Eye (tissue), 1 donor: ENCODE measurements at places on chromosomes 1 and 21.
A peak's percentile ranks its signal among the peaks of the same experiment; 100 is the strongest.

GRCh38 chr1:14606632-14607031 lies 8.1 kb downstream of the KAZN start:
- DNase-seq, result peak; percentile 38

- no peak for DNase-seq
These were observed 95.1 kb downstream of the JAK1 start for GRCh38 chr1:64871256-64871655.

DNA sequence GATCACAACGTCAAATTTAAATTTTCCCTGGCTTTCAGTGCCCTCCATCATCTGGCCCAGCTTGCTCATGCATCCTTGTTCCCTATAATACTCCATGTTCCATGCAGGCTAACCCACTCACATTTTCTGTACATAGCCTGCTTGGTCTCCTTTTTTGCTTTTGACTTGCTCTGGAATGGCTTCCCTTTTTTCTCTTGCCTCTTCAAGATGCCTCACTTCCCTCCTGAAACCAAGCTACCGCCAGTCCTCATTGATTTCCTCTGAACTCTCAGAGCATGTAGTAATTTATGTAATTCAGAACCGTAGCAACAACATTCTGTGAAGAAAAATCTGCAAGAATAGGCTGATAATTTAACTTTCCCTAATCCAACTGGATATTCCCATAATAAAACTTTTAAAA lies 10.3 kb downstream of the CAP1 start:
- no peak for DNase-seq

DNA sequence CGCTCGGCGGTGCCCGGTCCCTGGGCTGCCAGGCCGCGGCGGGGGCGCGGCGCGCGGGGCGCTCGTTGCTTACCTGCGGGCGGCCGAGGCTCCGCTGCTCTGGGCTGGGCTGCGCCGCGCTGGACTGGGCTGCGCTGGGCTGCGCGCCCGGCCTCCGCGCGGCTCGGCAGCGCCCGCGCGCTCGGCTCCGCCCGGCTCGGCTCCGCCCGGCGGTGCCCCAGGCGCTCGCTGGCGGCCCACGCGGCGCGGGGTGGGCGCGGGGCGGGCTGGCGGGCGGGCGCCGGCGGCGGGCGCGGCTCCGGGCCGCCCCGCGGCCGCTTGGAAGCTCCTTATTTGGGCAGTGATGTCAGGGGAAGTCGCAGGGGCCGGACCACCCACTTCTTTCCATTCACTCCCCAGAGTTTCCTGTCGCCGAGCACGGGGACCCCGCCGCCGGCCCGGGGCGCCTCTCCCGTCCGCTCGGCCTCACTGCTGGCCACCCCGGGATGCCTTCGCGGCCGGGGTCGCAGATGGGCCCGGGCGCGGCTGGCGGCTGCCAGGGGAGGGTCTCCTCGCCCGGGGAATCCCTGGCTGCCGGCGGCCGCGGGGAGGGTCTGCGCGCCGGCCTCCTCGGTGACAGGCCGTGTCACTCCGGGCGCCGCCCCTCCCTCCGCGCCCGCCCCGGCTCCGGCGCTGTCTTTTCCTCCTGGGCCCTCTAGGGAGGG lies 177.7 kb upstream of the EDN2 start:
- peak; percentile 77 for DNase-seq

GRCh38 chr1:178472531-178472930 lies 24.2 kb downstream of the CLEC20A start:
- DNase-seq, result no peak

GRCh38 chr1:191536791-191537429 lies 621.4 kb upstream of the RGS18 start:
- no peak for DNase-seq

- no peak for DNase-seq
These were observed 41.7 kb downstream of the GABPA start for GRCh38 chr21:25776440-25776839.

DNA sequence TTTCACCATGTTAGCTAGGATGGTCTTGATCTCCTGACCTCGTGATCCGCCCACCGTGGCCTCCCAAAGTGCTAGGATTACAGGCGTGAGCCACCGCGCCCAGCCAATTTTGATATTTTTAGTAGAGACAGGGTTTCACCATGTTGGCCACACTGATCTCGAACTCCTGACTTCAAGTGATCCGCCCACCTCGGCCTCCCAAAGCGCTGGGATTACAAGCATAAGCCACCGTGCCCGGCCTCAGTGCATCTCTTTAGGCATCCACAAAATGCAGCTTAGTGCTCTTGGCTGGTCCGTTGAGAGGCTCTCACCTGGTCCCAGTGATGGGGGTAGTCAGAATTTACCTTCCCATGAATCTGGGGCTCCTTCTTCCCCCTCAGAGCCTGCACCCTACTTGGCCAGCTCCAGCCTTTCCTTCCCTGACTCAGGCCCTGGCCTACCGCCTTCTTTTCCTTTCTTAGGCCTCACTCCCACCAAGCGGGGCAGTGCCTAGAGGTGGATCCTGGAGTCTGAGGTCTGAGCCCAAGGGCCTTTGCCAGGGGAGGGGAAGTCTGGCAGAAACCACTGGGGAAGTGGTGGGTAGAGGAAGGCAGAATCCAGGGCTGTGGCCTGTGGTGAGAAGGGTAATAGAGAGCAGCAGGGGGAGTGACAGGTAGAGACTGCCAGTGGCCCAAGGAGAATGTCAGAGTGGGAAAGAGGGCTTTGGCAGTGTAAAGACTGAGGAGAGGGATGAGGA lies 3.7 kb downstream of the LENEP start:
- no peak for DNase-seq

GRCh38 chr1:96365076-96365475 lies 356.5 kb upstream of the PTBP2 start:
- peak; percentile 32 for DNase-seq

GRCh38 chr1:63042278-63042677 lies 258.3 kb downstream of the ATG4C start:
- peak; percentile 23 for DNase-seq

GRCh38 chr1:234956821-234957329 lies 171.8 kb downstream of the TOMM20 start:
- DNase-seq, result peak; percentile 70

DNA sequence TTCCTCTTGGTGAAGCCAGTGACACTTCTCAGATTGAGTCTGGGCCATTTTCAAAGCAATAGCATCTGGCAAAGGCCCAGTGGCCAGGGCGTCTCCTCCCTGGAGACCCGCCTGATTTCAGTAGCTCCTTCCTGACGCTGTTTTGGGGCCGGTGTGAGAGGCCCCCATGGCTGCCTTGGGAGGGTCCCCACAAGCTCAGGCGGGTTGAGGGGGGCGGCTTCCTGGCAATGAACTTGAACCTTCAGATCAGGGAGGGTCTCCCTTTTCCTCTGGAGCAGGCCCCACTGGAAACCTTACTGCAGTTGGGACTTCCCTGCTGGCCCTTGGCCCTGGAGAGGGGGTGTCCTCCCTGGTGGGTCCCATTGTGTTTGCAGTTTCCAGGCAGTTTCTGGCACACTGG lies 121.2 kb downstream of the CRYAA start:
- no peak for DNase-seq

GRCh38 chr1:9371391-9371935 lies 78.8 kb downstream of the SPSB1 start:
- DNase-seq, result peak; percentile 95

GRCh38 chr1:111720274-111720976 lies 18.8 kb downstream of the INKA2 start:
- DNase-seq, result no peak

DNA sequence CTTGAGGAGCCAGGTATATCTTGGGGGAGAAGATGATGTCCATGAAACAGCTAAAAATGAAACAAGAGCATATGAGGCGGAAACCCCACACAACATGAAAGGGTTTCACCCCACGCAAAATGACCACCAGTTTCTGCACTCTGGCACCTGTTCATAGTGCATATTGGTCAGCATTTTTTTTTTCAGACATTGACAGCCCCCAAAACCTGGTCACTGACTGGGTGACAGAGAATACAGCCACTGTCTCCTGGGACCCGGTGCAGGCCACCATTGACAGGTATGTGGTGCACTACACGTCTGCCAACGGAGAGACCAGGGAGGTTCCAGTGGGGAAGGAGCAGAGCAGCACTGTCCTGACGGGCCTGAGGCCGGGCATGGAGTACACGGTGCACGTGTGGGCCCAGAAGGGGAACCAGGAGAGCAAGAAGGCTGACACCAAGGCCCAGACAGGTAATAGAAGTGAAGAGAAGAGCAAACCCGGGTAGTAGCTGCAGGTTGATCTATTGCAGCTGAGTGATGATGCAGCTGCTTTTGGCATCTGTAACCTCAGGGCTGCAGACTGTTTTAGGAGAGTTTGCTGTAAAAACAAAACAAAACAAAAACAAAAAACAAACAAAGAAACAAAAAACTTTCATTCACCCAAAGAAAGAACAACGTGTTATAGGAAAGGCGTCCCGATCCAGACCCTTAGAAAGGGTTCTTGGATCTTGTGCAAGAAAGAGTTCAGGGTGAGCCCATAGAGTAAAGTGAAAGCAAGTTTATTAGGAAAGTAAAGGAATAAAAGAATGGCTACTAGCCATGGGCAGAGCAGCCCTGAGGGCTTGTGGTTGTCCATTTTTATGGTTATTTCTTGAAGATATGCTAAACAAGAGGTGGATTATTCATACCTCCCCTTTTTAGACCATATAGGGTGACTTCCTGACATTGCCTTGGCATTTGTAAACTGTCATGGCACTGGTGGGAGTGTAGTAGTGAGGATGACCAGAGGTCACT lies 51.0 kb downstream of the TNN start:
- no peak for DNase-seq

- DNase-seq, result no peak
These were observed 1.6 kb downstream of the ADAM15 start for GRCh38 chr1:155052439-155053395.

DNA sequence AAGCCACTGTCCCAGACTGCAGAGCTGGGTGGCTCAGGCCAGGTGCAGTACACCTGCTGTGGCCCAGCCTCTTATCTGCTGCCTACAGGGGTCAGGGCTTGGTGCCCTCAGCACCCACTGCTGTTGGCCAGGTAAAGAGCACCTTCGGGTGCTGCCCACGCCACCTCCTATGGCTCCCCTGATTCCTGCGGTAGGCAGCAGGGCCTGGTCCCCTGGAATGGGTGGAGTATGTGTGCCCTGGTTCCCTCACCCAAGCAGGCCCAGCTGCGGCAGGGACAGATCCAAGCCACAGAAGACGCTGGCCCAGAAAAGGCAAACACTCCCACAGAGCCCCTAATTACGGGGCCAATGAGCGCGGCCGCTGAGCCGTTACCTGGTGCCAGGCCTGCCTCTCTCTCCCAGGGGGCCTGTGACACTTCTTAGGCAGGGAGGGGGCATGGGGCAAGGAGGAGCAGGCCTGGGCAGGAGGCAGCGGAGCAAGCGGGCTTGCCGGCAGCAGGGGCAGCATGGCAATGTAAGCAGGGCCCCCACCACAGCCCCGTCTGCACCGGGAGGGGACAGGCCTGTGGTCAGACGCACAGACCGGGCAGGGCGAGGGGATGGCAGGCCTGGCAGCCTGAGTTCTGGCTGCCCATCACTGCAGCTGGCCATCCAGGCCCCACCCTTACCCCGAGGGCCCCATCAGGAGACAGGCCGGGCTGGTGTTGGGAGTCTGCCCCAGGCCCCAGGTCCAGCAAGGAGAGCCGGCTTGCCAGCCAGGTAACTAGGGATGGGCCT lies 19.0 kb downstream of the ESPN start:
- no peak for DNase-seq

DNA sequence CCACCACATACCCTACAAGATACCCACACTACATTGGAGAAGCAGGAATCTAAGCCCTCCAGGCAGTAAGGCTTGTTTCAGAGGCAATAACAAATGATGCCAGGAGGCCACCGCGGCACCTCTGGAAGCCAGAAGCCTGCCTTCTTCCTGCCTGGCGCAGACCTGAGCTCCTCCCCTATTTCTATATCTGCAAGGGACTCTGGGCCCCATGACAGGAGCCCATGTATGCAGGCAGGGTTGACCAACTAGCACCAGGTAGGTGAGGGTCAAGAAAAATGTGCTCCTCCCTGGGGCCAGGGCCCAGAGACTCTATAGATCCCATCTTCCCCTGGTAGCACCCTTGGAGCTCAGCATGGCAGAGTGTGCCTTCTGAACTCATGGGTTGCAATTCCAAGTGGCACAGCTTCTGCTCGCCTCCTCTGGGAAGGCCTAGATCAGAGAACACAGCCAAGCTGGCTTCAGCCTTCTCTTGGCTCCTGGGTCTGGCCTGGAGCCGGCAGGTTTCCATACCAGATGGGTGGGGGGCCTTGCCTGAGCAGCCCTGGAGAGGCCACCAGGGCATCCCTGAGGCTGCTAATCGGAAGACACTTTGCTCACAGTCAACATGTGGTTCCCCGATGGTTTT lies 85.1 kb downstream of the STUM start:
- DNase-seq, result no peak

- DNase-seq, result no peak
These were observed 18.8 kb upstream of the SCCPDH start for GRCh38 chr1:246705368-246705767.

GRCh38 chr1:101905283-101905835 lies 91.4 kb downstream of the OLFM3 start:
- no peak for DNase-seq

DNA sequence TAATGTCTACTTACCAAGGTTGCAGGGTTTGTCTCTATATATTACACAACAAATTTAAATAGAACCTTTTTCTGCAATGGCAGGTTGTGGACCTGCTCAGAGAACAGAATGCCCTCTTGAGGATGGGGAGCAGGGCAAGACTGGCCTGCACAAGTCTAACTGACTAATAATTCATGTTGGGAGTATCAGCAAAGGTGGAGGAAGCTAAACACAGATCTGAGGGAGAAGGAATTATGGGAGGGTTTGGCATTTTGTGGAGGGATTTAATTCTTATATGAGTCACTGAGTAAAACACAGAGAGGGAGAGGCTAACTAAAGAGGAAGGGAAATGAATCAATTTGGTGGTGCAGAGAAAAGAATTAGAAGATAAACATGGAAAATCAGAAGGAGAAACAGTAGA lies 40.0 kb downstream of the CLDN17 start:
- DNase-seq, result no peak

DNA sequence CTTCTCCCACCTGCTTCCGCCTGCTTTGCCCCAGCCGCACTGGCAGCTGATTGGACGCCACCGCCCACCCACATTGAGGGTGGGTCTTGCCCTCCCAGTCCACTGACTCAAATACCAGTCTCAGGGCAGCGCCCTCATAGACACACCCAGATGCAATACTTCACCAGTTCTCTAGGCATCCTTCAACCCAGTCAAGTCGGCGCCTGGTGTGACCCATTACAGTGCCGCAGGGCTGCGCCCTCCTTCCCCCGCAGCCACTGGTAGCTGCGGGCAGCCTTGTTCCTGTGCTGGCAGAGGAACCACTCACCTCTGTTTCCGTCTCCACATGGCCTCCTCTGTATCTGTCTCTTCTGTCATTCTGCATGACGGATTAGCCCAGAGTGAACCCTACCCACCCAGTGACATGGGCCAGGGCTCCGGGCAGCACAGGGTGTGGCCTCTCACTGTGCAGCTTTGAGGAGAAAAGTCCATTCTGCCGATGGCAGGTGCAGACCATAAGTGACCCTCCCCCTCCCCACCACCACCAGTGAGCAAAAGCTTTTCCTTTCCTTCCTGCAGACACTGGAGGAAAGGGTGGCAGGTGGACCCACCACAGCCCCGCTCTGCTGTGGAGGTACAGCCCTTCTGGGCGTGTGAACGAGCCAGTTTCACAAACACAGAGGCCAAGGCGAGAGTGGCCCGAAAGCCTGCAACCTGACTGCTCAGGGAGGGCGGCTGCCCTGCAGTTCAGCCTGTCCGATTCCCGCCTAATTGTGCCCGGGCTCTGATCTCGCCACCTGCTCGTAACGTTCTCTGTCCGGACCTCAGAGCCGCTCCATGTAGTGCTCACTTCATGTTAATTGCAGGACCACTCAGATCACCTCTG lies 57.1 kb downstream of the FAAP20 start:
- no peak for DNase-seq

GRCh38 chr1:192571668-192572067 lies 3.9 kb upstream of the RGS1 start:
- no peak for DNase-seq

- no peak for DNase-seq
These were observed 448.1 kb upstream of the B3GALT2 start for GRCh38 chr1:193634470-193634869.
